ENCODE measurements at places on chromosomes 2 and 18.

DNA sequence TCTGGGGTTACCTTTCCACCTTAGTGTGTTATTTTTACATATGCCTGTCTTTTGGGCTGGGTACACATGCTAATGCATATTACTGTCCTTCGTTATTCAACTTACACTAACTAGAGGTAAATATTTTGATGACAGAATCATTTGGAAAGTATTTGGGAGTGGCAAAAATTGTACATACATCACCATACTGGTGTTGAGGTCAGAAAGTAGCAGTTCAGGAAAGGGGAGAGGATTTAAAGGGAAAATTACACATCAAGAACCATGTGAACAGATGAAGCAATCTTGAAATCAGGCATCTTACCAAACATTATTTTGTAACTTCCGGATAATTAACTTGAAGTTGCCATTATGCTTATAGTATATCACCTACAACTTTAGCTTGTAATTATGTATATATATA lies 379.7 kb downstream of the RND3 start:
- no peak for DNase-seq

DNA sequence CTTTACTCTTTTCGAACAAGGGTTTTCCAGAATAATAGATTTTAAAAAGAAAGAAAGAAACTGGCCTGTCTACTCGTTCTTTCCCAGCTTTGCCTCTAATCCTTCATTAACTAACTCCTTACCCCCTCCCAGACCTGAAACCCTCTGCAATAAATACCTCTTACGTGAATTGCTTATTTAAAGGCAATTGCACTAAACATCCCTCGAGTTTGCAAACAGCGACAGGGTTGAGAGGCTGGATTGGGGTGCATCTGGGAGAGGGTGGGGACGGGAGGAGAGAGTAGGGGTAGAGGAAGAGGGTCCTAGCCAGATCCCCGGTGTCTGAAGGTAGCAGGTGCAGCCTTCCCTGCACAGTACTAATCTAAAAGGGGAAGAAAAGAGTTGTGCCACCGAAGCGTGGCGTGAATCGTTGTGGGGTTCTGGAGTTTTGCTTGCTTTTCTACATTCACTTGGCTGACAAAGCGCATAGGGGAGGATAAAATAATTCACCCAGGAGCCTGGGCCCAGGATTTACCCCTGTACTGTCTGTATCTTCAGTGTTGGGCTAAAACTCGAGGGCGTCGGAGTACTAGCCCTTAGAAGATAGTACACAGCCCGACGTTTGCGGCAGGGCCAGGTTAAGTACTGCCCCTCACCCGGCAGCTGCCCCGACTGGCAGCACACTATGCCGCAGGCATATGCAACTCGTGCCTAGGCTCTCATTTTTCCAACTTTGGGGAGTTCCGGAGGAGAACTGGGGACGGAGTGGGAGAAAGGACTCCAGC lies 1.9 kb upstream of the NEUROD1 start:
- no peak for DNase-seq

DNA sequence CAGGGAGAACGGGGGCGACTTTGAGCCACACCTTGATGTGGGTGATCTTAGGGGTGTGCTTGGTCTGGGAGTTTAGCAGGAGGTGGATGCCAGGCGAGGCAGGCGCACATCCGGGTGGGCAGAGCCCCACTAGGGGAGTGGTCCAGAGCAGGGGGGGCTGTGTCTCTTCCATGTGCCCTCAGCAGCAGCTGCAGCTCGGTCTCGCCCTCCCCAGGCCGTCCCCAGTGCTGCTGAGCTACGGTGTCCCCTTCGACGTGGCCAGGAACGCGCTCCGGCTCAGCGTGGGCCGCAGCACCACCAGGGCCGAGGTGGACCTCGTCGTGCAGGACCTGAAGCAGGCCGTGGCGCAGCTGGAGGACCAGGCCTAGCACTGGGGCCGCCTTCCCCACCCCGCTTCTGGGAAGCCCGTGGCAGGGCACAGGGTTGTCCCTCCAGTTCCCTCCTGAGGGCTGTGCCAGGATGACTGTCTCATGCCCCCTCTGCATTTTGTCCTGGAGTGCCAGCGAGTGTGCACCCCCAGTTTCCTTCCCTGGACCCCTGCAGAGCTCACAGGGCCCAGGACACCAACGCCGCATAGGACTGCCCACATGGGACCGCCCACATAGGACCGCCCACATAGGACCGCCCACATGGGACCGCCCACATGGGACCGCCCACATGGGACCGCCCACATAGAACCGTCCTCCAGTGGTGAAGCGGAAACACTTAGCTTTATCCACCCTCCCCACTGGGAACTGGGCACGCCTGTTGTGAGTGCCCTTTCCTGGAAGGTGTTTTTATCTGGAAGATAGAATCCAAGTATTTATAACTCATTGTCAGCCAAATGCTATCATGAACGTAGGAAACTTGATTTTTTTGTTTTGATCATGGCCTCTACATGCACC lies 1.9 kb upstream of the ESPNL start:
- DNase-seq, result peak; percentile 79

GRCh38 chr2:134234535-134234934 lies 19.3 kb upstream of the MGAT5 start:
- no peak for DNase-seq

GRCh38 chr2:237600205-237600846 lies 9.8 kb upstream of the RAB17 start:
- DNase-seq, result no peak

- no peak for DNase-seq
These were observed 513.1 kb downstream of the PARD3B start for GRCh38 chr2:205058409-205058808.

- no peak for DNase-seq
These were observed 112.7 kb upstream of the NPAS2 start for GRCh38 chr2:100707016-100707947.

All from NT2/D1 (cell line).